Left kidney (tissue), 8 donors: ENCODE measurements at places on chromosomes 2 and 18.

DNA sequence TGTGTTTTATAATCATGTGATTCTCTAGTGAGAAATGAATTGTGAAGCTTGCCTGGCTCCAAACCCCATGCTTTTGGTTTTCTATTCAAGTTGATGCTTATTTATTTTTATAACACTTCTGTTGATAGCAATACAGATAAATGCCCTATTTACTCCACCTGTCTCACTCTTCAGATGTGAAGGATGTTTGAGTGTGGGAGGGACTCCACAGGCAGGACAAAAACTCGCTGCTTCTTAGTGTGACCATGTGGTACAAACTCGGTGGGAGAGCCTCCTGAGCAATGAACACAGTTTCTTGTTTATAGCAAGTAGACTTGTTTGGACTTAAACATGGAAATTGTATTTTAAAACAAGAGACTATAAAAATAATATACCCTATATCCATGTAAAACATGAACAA lies 219.7 kb downstream of the GULP1 start:
- DNase-seq: no peak

- no peak for DNase-seq
Measured at GRCh38 chr2:23390152-23390551, 5.2 kb downstream of the KLHL29 start.

- no peak for DNase-seq
Measured at GRCh38 chr18:71995904-71996465, 548.2 kb downstream of the CBLN2 start.

- no peak for DNase-seq
Measured at GRCh38 chr2:77479895-77480294, 42.3 kb downstream of the LRRTM4 start.

GRCh38 chr18:3051718-3052410 lies 38.9 kb upstream of the LPIN2 start:
- no peak for DNase-seq

- no peak for DNase-seq
Measured at GRCh38 chr2:120255986-120256650, 3.5 kb downstream of the RALB start.

- no peak for DNase-seq
Measured at GRCh38 chr2:127857265-127857808, 618 bp downstream of the POLR2D start.

GRCh38 chr2:179825494-179825893 lies 35.9 kb downstream of the ZNF385B start:
- no peak for DNase-seq

- DNase-seq: no peak
Measured at GRCh38 chr2:233966388-233966787, 49.2 kb downstream of the TRPM8 start.

DNA sequence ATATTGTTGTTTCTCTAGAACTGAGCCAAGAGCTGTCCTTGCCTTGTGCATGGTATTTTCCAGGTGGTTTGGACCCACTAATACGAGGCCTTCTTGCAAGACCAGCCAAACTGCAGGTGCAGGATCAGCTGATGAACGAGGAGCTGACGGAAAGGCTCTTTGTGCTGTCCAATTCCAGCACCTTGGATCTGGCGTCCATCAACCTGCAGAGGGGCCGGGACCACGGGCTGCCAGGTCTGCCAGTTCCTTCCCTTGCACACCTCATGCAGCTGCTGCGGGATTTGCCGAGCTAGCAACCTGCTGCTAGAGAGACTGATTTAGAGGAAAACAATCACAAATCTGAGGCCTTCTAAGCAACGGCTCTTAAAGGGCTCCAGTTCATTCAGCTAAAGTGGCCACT lies 74.5 kb downstream of the TPO start:
- no peak for DNase-seq

- DNase-seq: no peak
Measured at GRCh38 chr18:61896757-61897156, 4.0 kb upstream of the RNF152 start.

DNA sequence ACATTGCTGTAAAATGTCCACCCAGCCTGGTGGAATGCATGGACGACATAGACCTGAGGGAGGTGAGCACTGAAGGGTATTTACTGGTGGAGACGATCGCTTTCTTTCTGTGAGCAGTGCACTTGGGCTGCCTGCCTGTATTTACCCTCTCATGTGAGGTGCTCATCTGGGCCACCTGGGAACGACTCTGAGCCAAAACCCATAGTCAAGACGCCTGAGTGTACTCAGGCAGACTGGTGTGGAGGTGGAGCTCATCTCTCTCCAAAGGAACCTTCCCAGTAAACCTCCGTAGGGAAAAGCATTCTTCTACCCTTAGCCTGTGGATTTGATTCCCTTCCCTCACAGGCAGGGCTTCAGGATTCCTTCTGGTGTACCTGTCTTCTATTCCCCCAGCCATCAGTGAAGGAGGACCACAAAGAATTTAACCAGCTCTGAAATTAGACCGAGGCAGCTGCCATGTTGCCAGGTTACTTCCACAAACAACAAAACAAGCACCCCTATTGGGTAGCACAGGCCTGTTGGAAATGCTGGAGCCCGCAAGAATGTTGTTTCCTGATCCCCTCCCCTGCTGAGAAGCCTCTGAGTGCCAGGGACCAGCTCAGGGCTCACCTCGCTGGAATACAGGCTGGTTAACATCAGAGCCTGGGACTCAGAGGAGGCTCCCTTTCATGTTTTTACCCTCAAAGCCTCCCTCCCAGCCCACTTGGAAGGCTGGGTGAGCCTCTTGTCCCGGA lies 47.5 kb upstream of the TXNDC2 start:
- no peak for DNase-seq

GRCh38 chr2:219207884-219208740 lies 1.5 kb downstream of the ZFAND2B start:
- DNase-seq: no peak

GRCh38 chr2:135949451-135950234 lies 35.8 kb downstream of the DARS1 start:
- DNase-seq: no peak

DNA sequence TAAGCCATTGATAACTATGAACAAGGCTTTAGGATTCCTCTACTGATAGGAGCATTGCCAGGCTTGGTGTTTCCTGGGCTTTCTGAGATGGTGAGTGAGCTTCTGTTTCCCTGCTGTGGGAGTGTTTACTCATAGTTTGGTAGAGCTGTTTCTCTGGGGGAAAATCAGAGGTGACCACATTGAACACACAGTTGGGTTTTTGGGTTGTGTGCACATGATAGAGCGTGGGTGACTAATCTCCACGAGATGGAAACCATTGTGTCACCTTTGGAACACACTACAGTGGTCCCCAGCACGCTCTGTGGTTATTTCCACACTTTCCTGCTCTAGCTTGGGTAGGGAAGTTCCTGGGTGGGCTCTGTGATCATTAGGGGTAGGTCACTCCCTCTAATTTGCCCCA lies 5.4 kb downstream of the IL1R1 start:
- DNase-seq: no peak

GRCh38 chr2:239696559-239697207 lies 295.9 kb upstream of the HDAC4 start:
- DNase-seq: no peak

DNA sequence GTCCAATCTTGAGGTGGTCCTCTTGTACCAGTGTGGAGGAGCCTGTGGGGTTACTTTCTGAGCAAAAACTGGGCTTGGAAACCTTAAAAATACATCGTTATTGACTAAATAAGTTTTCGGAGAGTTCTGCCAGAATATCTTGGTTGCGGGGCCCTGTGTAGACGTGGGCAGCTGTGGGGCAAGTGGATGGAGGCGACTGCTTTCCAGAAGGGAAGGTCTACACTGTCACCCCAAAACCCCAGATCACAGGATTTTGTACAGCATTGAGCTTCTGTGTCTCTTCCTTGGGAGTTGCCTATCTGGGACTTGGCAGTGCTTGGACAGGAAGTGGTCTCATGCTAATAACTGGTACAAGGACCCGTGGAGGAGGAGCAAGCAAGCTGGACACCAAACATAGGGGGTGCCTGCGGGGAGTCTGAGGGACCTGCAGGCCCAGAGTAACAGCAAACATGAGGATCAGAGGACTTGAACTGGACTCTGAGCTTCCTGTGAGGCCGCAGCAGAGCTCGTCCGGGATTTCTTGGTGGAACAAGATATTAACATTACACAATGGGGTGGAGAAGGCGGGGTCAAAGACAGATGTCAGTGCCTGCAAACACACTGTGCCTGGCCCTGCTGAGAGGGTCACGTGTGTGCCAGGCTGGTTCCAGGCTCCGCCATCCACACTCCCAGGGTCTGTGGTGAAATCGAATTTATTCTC lies 48.0 kb upstream of the CTLA4 start:
- no peak for DNase-seq
